ENCODE measurements at places on chromosomes 12 and 14. TPM values are rescaled to one million over a fixed set of nuclear protein-coding genes. Genes with fewer than 3 reads are reported as not detected.

Gene CFAP251
- 1.0 TPM for polyA plus RNA-seq

Gene SMCO2
- polyA plus RNA-seq = not detected

Gene NXPH4
- 2.0 TPM for polyA plus RNA-seq

- no peak for DNase-seq
These were observed 622.3 kb downstream of the C12orf50 start for GRCh38 chr12:87406926-87407325.

Gene POU6F1
- 11.2 TPM for polyA plus RNA-seq

DNA sequence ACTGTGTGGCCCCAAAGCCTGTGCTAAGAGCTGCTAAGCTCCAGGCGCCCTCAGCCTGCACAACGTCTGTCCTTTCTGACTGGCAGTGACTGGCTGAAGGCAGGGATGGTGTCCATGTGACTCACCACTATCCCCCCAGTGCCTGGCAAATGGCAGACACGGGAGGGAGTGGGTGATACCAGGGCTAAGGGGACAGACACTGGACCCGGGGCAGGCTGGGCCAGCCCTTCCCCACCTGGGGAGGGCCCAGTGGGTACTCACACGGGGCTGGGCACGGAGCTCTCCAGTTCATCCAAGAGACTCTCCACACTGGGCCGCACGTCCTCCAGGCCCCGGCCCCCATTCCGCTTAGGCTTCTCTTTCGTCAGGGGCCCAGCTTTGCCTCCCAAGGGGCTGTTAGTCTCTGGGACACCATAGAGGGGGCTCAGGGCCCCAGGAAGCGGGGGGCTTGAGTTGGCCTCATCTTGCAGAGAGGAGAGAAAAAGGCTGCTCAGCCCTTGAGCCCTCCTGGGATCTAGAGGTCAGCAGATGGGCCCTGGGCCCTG lies 21.4 kb upstream of the RPLP0 start:
- no peak for DNase-seq

DNA sequence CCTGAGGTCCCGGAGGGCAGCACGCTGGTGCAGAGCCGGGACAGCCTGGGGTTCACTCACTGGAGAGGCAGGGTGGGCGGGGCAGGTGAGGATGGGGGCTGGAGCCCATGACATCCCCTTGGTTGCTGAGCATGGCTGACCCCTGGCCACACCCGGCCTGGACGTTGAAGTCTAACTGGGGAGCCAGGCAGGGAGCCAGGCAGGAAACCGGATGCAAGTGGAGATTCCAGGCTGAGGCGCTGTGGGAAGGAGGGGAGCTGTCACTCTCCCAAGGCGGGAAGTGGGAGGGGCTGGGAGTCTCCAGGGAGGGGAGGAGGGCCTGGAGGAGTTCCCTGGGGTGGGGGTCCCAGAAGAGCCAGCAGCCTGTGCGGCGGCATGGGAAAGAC lies 7.7 kb upstream of the INF2 start:
- DNase-seq = peak; percentile 78

DNA sequence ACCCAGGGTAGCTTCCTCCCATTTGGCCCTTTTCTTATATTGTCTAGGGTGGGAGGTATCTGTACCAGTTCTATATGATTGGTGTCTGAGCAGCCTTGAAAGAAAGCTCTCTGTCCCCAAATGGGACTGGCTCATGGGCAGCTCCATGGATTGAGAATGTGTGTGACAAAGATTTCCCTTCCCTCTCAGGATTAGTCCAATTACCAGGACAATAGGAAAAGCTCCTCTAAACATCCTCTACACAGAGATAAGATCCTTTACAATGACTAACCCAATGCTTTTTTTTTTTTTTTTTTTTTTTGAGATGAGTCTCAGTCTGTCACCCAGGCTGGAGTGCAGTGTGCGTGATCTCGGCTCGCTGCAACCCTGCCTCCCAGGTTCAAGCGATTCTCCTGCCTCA lies 112.1 kb downstream of the SLC35F4 start:
- DNase-seq = no peak

- DNase-seq = no peak
These were observed 27.1 kb upstream of the OXA1L start for GRCh38 chr14:22739423-22739822.

DNA sequence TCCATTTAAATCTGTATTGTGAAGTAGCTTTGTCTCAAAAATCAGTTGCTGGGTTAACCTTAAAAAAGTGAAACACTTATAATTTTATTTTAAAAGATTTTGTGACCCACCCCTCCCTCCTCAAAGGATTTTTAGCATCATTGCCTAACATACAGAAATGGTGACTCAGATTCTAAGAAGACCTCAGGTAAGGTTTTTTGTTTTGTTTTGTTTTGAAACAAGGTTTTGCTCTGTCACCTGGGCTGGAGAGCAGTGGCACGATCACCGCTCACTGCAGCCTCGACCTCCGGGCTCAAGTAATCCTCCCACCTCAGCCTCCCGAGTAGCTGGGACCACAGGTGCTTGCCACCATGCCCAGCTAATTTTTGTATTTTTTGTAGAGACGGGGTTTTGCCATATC lies 74.2 kb downstream of the GNS start:
- no peak for DNase-seq

Gene GPR68
- 1.1 TPM for polyA plus RNA-seq

GRCh38 chr14:91929700-91930099 lies 17.8 kb downstream of the FBLN5 start:
- DNase-seq = no peak

DNA sequence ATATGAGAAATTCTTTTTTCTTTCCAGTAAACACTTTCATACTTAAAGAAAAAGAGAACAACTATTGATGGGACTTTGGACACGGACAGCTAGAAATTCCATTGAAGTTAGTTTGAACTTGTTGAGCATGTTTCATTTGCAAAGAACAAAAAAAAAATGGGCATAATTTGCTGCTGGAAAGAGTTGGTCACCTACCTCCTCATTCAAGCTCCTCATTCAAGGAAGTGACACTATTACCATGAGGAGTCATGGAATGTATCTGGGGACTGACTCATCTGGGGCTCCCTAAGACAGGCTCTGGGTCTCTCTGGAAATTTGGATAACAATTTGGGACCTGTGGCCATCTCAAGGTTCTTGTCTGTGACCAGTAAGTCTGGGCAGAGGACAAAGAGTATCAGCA lies 50.4 kb downstream of the KICS2 start:
- no peak for DNase-seq

- no peak for DNase-seq
These were observed 9.0 kb downstream of the MVK start for GRCh38 chr12:109582636-109583035.

DNA sequence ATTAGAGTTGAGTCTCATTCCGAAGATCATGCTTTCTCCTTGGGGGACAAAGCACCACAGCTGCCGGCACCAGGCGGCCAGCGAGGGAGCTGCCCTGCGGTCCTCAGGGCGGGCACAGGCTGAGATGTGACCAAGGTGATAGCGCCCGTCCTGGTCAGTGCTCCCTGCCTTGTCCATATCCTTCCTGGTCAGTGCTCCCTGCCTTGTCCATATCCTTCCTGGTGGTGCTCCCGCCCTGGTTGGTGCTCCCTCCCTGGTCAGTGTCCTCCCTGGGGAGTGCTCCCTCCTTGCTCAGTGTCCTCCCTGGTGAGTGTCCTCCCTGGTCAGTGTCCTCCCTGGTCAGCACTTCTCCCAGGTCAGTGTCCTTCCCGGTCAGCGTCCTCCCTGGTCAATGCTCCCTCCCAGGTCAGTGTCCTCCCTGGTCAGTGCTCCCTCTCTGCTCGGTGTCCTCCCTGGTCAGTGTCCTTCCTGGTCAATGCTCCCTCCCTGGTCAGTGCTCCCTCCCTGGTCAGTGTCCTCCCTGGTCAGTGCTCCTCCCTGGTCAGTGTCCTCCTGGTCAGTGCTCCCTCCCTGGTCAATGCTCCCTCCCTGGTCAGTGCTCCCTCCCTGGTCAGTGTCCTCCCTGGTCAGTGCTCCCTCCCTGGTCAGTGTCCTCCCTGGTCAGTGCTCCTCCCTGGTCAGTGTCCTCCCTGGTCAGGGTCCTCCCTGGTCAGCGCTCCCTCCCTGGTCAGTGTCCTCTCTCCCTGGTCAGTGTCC lies 92.2 kb downstream of the ADGRD1 start:
- DNase-seq = no peak

Gene KLRK1
- polyA plus RNA-seq = 0.26 TPM

Gene ARHGAP9
- 5.6 TPM for polyA plus RNA-seq

DNA sequence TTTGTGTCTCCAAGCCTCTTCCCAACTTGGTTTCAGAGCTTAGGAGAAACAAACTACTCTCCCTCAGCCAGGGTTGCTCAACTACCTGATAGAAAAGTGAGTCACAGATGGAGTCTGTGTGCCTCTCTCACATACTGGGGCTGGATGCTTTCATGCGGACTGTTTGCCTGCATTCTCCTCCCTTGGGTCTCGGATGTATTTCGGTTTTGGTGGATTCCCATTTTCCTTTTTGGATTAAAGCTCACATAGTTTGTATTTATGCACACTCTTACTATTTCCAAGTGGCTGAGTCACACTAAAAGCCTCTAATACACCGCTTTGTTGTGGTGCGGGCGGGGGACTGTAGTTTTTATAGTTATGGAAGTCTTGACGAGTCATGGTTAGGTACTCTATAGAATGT lies 505.4 kb downstream of the LRFN5 start:
- no peak for DNase-seq

Gene SDR9C7
- polyA plus RNA-seq = 0.18 TPM

Gene RPGRIP1
- polyA plus RNA-seq = 0.34 TPM

Gene MAP3K12
- polyA plus RNA-seq = 13.0 TPM

Gene LTBR
- polyA plus RNA-seq = 28.5 TPM

- DNase-seq = no peak
These were observed 68.2 kb upstream of the EVL start for GRCh38 chr14:99996951-99997571.

DNA sequence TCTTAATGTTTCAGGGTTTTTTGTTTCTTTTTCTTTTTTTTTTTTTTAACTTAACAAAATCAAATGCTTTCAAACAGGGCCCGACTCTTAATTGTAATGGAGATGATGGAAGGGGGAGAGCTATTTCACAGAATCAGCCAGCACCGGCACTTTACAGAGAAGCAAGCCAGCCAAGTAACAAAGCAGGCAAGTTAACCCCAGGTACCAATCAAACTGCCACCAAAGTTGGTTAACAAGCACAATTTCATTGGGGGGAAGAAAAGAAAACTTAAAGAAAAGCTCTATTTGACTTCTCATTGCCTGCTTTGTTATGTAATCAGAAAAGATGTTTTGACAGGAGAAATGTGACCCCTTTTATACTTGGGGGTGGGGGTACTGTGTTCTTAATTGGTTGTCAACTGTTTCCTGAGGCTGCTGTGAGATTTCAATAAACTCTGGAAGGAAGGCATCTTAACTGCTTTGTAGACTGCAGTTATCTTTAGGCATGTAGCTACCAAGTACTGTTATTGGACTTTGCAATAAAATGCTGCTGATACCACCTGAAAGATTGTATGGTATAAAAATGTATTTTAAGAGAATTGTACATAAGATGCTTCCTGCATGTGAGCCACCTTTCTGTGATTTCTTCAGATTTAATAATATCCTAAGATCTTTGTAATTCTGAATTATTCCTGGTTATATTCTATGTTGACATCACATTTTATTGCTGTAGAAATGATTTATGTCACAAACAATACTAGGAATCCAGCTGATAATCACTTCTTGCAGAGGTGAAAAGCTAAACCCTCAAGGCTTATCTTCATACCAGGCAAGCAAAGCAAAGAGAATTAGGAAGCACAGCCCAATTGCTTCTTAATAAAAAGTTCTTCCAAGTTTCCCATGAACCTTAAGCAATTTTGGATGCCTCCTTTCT lies 26.9 kb downstream of the MAPKAPK5 start:
- DNase-seq = no peak

DNA sequence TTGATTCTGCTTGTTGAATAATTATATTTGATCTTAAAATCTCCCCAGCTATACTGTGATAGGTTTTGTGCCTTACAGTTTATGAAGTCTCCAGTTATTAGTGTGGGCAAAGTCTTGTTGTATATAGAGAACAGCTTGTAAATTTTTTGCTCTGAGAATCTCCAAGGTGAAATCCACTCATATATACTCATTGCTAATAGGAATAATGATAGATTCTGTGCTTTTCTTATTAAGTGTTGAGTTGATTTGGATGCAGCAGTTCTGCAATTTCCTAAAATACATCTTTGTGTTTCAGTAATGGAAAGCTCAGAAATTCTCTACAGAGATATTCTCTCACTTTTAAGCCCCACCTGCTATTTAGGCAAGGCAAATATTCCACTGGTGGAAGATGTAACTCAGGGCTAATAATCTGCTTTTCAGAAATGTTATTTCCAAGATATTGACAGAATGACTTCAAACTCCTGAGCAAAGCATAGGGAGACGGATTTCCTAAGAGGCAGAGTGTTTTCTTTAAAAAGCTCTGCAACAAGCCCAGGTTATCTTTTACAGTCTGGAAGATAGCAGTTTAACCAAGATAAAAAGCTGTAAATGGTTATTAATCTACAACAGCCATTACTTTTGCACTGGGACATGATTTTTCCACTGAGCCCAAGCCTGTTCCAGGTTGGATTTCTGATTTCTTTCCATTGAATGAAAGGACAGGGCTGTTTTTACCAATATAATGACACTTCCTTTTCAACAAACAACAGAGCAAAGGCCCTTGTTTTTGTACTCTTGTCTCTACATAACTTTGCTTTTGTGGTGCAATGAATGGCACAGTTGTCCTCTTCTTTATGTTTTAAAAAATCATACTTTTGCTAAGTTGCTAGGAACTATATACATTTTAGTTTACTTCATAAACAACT lies 239.9 kb upstream of the ATP2B1 start:
- DNase-seq = no peak

GRCh38 chr12:104604070-104604994 lies 147.6 kb downstream of the CHST11 start:
- no peak for DNase-seq

DNA sequence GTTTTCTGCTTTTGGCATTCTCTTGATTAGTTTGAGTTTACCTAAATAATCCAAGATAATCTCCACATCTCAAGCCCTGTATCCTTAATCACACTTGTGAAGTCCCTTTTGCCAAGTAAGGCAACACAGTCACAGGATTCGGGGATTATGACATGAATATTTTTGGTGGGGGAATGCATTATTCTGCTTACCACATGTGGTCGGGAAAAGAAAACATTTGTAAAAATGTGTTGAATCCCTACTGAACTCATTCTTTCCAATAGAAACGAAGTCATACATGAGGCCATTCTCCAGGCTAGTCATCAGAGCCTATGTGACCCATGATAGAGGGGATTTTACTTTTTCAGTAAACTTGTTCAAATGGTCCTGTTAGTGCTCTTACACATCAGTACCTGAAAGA lies 58.5 kb upstream of the PRICKLE1 start:
- DNase-seq = no peak

GRCh38 chr14:95918466-95918865 lies 41.8 kb downstream of the TUNAR start:
- no peak for DNase-seq

Data from muscle of back (tissue), 13 donors.